IPS-NIHi11 (cell line): ENCODE measurements at places on chromosomes 12 and 14.
A peak's percentile ranks its signal among the peaks of the same experiment; 100 is the strongest.

DNA sequence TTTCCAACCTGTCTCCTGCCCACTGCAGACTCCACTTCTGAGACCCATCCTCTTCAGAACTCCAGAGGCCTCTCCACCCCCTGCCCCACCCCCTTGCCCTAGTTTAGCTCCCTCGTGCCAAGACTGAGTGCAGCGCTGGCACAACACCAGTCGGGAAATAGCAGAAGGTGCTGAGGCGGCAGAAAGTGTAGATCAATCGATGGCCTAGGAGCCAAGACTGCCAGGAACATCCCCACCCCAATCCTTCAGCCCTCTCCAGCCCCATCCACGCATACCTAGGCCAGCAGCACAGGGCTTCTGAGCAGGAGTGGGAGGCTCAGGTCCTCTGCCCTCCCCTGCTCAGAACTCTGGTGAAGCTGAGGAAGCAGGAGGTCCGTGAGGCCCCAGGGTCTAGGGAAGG is 1.1 kb downstream of the CPNE6 start:
- no peak for DNase-seq

DNA sequence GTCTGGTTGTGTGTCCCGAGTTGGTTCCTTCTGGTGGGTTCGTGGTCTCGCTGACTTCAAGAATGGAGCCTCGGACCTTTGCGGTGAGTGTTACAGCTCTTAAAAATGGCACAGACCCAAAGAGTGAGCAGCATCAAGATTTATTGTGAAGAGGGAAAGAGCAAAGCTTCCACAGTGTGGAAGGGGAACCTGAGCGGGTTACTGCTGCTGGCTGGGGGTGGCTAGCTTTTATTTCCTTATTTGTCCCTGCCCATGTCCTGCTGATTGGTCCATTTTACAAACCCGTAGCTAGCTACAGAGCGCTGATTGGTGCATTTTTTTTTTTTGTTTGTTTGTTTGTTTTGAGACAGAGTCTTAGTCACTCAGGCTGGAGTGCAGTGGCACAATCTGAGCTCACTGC is 29.3 kb downstream of the FGF6 start:
- DNase-seq = no peak

DNA sequence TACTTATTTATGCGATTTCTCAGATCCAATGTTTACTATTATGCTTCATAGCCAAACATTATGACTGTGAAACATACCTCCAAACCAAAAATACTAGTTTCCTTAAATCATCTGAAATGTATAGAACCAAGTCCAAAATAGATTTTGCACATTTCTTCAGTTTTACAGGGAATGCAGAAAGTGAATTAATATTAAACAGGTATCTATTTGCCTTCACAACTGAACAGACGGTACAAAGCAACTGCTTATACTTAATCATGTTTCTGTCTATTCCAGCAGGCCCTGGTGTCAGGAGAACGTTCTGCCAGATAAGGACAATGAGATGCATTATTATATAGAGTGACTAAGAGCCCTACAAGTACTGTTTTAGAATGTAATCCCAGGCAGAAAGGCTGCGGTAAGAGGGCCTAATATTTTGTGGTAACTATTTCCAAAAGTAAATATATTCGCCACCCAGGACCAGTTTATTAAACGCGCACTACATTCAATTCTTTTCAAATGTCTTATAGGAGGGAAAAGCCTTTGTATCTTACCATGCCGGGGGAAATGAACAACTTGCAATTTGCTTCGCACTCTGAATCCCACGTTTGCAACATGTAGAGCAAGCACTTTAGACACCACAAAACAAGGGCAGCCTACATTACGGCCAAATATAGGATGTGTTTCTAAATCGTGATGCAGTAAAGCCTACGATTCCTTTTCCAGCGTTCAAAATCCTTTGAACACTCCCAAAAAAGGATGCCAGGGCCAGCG is 1.5 kb downstream of the CORO1C start:
- no peak for DNase-seq

GRCh38 chr12:58764100-58764953 is 156.0 kb downstream of the LRIG3 start:
- no peak for DNase-seq

DNA sequence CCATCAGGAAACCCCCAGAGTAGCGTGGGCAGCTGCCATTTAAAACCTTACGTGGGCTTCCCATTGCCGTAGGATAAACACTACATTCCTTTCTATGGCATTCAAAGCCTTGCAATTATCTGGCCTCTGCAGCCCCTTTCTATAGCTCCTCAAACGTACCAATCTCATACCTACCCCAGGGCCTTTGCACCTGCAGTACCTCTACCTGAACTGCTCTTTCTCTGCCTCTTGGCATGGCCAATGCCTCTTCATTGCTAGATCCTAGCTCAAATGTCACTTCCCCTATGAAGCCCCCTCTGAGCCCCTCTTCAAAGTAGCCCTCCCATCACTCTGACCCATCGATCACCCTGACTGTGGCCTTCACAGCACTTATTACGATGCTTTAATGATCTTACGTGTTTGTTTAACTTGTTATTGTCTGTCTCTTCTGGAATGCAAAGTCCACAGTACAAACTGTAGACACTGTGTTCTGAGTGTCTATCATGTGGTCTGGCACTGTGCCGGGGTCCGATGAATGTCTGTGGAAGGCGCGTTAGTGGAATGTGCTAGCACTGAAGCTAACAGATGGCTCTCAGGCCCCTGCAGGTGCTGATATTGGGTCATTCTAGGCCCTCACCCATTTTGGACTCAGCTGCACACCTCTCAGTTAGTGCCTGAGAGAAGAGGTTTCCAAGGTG is 157.3 kb upstream of the NOS1 start:
- no peak for DNase-seq

DNA sequence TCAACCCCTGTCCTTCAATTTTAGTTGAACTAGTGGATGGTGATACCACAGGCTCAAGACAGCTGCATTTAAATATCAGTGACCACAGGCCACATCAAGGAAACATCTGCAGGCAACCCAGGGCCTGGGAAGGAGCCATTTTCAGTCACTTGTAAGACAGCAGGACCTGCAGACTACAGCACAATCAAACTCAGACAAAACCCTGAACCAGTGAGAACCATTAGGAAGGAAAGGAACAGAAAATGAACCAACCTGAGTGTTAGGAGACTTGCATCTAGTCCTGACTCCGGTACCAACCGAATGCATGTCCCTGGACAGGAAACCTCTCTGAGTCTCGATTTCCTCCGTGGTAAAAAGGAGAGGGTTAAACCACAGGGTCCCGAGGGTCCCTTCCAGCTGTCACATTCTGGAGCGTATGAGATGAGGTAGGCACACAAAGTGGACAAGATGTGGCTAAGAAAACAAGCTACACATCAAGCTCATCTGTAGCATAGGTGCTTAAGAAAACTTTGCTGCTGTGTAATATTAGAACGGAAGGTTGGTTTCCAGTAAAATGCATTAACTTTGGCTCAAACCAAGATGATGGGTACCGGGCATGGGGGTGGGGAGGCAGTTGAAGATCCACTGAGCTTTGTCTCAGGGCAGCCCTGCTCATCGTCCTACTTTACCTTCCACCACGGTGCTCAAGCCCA is 1.6 kb upstream of the CDKN1B start:
- no peak for DNase-seq

GRCh38 chr12:8698132-8698851 is 501 bp downstream of the RIMKLB start:
- DNase-seq = peak; percentile 79

- no peak for DNase-seq
Observed at GRCh38 chr12:124490584-124491305, 76.7 kb downstream of the NCOR2 start.

GRCh38 chr12:101784376-101784775 is 45.1 kb upstream of the SYCP3 start:
- DNase-seq = no peak

GRCh38 chr12:118480235-118480634 is 103.9 kb downstream of the SUDS3 start:
- DNase-seq = no peak

GRCh38 chr14:90551070-90551704 is 154.4 kb downstream of the CALM1 start:
- DNase-seq = no peak

DNA sequence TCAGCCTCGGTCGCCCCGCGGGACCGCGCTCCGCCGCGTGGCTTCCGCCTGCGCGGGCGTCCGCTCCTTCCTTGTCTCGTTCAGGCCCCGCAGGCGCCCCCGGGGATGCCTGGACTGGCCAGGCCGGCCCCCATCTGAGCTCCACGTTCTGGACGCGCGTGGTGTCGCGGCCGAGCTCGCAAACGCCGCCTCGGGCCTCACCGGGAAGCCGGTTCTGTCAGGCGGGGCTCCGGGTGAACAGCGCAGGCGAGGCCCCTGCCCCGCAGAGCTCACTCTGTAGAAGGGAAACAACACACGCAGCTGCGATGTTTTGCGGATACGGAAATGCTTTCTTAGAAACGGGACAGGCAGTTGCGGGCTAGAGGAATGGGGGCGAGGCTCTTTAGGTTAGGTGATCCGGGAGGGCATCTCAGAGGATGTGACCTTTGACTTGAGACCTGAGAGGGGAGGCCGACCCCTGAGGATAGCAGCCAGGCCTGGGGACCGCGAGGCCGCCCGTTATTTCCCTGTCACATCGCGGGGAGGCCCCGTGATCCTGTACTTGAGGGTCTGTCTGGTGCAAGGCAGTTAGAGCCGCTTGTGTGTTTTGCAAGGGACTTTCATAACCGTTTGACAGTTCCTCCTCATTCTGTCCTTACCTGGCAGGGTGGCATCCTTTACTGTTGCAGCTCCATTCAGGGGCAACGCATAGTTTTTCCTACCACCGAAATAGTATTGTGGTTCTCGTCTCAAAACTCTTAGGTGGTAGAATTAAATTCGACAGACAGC is 584 bp downstream of the VRK1 start:
- peak; percentile 26 for DNase-seq

- no peak for DNase-seq
Observed at GRCh38 chr14:72247896-72248465, 315.8 kb downstream of the RGS6 start.

DNA sequence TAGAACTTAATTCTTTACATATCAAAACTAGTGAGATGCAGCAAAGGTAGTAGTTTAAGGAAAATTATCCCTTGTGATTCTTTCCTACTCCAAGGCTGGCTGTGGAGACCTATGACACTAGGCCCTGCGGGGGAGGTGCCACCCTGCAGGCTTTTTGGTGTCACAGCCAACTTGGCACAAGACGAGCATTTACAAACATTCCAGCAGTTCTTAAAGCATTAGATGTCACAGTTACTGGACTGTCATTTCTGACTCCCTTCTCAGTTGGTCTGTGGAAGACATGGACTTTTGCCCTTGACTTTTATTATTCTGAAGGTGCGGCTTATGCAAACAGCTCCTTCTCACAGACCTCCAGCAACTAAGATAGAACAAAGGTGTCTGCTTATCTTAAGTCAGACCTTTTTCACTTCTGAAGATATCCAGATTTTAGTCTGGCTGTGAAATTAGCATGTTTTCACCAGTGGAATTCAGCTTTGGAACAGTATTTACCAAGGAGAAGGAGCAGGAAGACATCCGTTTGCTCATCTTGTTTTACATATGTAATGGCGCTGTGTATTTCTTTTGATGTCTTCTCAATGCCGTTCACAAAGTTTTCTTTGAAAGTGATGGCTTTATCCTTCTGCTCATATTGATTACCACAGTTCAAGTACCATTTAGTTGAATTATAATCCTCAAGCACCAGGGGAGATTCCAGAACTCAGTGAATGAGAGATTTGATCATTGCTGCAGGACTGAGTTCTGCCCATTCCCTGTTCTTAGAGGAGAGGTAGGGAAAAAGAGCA is 17.9 kb downstream of the SRGAP1 start:
- DNase-seq = peak; percentile 29

DNA sequence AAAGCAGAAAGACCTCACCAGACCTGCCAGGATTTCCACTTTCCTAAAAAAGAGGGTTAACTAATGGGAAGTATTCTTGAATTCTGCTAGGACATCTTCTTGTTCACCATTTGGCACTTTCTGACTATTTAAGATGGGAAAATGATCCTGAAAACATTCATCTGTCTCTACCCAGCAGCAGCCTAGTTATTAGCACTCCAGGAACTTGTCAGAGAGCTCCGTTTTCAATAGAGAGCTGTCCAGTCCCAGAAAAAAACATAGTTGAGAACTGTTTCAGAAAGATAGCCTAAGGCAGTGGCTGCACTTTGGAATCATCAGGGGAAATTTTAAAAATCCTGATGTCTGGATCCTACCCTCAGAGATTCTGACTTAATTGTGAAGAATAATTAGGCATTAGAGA is 22.1 kb upstream of the CEP83 start:
- no peak for DNase-seq

GRCh38 chr14:71725922-71726579 is 206.2 kb upstream of the RGS6 start:
- DNase-seq = no peak

DNA sequence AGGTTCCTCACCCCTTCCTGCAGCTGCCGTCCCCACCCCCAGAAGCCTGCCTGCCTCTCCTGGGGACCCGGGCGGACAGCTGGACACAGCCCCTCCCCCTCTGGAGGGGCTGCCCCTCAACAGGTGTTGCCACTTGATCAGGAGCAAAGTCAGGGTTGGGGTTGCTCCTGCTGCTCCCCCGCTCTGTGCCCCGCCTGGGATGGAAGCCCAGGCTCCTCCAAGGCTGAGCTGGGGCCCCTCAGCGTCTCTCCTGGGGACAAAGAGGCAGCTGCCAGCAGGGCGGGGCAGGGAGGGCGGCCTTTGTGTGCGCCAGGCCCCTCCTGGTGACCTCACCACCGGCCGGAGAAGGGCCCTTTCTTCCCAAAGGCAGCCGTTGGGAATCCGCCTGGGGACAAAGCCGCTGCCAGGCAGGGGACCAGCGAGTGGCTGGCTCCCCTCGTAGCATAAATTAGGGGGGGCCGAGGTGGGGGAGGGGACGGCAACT is 13.7 kb downstream of the TRMT61A start:
- DNase-seq = peak; percentile 91

DNA sequence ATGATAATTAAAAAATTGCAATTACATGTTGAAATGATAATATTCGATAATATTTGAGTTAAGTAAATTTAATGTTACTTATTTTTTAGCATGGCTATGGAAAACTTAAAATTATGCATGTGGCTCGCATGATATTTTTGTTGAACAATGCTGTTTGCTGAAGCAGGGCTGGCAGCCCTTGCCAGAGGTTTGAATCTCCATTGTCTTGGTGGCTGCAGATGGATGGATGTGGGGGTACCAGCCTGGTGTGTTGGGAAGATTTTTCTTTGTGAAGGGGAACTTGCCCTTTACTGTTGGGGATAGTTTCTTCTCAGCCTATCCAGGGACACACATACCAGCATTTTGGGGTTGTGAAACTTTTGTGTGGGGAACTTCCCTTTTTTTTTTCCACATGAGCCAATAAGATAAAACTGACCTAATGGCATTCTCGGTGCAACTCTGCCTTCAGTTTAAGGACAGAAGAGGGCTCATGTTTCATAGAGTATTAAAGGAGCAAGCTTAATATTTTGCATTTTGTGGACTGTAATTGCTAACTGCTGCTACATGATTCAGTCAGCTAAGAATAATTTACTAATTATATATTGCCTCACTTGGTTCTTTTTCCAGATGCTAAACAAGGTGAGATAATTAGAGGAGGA is 8.8 kb downstream of the RASSF3 start:
- no peak for DNase-seq

GRCh38 chr12:6461401-6462233 is 8.9 kb downstream of the VAMP1 start:
- no peak for DNase-seq

- no peak for DNase-seq
Observed at GRCh38 chr12:85759091-85759490, 77.1 kb downstream of the RASSF9 start.

- DNase-seq = peak; percentile 25
Observed at GRCh38 chr14:34223373-34224148, 238.5 kb downstream of the SPTSSA start.

GRCh38 chr12:5884285-5884684 is 60.8 kb downstream of the ANO2 start:
- no peak for DNase-seq

- DNase-seq = no peak
Observed at GRCh38 chr12:132284071-132284826, 45.1 kb downstream of the GALNT9 start.

GRCh38 chr14:77882636-77883035 is 82.7 kb downstream of the ADCK1 start:
- DNase-seq = no peak
